Osteoblast (primary cell): ENCODE measurements at places on chromosomes 4 and X. TPM values are rescaled to one million over a fixed set of nuclear protein-coding genes. Genes with fewer than 3 reads are reported as not detected.
A peak's percentile ranks its signal among the peaks of the same experiment; 100 is the strongest.

GRCh38 chr4:140844061-140844460 lies 87.9 kb upstream of the TBC1D9 start:
- no peak overlapping the region for H3K4me3 ChIP-seq
- H3K27me3 ChIP-seq: peaks cover 21% of the 10 kb centered on the region
- no peak for DNase-seq

DNA sequence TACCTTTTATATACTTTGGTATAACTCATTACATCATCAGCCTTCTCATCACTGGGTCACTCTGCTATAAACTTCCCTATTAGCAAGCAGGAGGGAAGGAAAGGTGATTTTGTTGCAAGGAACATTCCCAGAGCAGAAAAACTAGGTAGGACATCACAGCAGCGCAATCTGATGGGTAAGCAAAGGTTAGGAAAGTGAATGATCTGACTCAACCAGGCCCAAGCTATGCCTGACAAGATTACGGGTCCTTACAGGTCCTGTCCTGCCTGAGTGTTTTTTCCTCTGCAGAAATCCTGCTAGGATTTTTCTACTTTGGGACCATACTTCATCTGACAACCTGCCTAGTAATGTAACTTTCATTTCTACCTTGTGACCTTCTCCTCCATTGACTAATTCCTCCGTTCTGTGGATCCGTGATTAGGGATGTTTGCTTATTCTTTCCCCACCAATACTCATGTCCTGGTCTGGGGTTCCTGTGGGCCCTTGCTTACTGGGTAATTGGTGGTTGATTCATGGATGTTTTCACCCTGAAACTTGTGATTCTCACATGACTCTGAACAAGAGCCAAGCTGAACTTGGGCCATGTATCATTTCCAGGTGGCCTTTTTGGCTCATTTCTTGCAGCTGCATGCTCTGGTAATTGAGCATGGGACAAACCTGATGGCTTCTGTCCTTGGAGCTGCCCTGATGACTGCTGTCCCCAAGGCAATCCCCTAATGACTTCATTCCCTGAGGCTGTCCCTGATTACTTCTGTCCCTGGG lies 111.9 kb upstream of the KIT start:
- no peaks in the 10 kb centered on the region for H3K27me3 ChIP-seq
- no peak overlapping the region for H3K4me3 ChIP-seq
- no peak for DNase-seq
- no peak overlapping the region for H3K27ac ChIP-seq
- H3K4me1 ChIP-seq: peaks cover 16% of the 10 kb centered on the region

Gene USP9X
- total RNA-seq: 164 and 170 TPM in 2 replicates

Gene SLC7A11
- total RNA-seq: 46.3 and 55.7 TPM in 2 replicates

Gene RNF212
- 7.1 and 7.6 TPM in 2 replicates for total RNA-seq

Gene GLRA3
- not detected in 2 replicates for total RNA-seq

Gene GAGE2A
- total RNA-seq: not detected in 2 replicates

DNA sequence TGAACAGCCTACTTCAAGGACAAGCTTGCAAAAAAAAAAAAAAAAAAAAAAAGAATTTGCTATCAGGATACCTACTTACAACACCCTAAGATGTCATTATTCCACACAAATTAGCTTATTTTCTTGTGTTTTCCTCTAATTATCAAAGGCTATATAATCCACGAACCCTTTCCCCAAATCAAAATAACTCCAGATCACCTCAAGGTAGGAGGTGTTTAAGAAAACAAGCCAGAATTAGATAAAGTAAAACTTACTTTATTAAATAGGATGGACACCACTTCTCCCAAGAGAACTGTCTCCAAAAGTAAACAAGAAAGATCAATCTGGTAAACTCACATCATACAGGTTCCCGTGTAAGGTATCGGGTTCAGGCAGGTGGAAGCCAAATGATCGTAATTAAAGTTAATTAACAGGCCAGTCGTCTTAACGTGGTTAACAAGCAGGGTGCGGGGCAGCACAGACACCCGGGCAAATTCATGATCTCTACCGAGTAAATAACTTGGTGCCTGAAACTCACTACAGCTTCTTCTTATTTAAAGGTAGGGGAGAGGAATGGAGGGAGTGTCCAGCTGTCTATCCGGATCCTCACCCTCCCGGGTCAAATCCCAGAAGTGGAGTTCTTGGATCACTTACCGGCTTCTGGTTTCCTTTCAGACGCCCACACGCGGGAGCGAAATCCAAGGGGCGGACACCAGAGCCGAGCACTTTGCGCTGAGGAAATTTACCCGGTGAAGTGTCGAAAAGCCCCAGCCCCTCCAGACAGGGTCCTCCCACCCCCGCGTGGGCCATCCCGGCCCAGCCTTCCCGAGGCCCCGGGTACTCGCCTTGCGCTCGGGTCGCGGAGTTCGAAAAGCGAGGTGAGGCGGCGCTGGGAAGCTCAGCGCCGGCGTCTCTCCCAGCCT lies 708 bp downstream of the ARAP2 start:
- DNase-seq: peak; percentile 65
- no peaks in the 10 kb centered on the region for H3K4me1 ChIP-seq
- H3K27me3 ChIP-seq: no peaks in the 10 kb centered on the region
- no peaks in the 10 kb centered on the region for H3K36me3 ChIP-seq
- H3K4me3 ChIP-seq: no peak overlapping the region

GRCh38 chr4:184408021-184408683 lies 66.2 kb downstream of the IRF2 start:
- no peaks in the 10 kb centered on the region for H3K27me3 ChIP-seq
- DNase-seq: peak; percentile 91
- peaks cover 20% of the 10 kb centered on the region for H3K36me3 ChIP-seq
- H3K4me3 ChIP-seq: peak overlapping the region; percentile 8

- no peaks in the 10 kb centered on the region for H3K27me3 ChIP-seq
- H3K4me3 ChIP-seq: no peak overlapping the region
- peaks cover 25% of the 10 kb centered on the region for H3K4me1 ChIP-seq
These were observed 4.3 kb upstream of the TLR6 start for GRCh38 chr4:38860788-38861424.

GRCh38 chr4:12679217-12679616 lies 804.9 kb downstream of the RAB28 start:
- no peaks in the 10 kb centered on the region for H3K36me3 ChIP-seq
- no peaks in the 10 kb centered on the region for H3K27me3 ChIP-seq
- H3K27ac ChIP-seq: no peak overlapping the region
- no peak for DNase-seq

DNA sequence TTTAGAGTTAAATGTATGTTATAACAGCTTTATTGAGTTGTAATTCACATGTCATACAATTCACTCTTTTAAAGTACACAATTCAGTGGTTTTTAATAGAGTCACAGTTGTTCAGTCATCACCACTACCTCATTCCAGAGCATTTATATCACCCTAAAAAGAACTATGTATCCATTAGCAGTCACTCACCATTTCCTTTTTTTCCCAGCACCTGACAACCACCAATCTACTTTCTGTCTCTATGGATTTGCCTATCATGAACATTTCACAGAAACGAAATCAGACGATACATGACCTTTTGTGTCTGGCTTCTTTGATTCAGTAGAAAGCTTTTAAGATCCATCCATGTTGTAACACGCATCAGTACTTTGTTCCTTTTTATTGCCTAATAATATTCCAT lies 52.9 kb upstream of the FRAS1 start:
- no peak overlapping the region for H3K27ac ChIP-seq
- H3K4me1 ChIP-seq: no peaks in the 10 kb centered on the region
- H3K36me3 ChIP-seq: no peaks in the 10 kb centered on the region
- no peak overlapping the region for H3K4me3 ChIP-seq
- H3K27me3 ChIP-seq: no peaks in the 10 kb centered on the region

DNA sequence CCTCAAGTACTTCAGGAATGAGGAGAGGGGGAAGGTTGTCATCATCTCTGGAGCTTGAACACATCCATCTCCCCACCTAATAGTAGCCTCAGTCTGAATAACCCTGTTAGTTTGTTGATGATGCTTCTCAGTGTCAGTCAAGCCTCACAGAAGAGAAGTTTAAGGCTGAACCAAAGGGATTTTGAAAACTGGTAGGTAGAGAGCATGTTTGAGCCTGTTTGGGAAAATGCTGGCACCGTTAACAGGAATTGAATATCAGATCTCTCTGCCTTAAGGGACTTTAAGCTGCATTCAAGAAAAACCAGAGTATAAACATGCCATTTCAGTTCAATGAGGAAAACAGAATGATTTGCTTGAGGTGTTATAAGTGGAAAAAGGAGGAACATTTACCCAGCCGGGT lies 73.1 kb downstream of the MAPK10 start:
- no peaks in the 10 kb centered on the region for H3K27me3 ChIP-seq
- no peak for DNase-seq
- H3K36me3 ChIP-seq: no peaks in the 10 kb centered on the region

- peaks cover 26% of the 10 kb centered on the region for H3K4me1 ChIP-seq
- no peaks in the 10 kb centered on the region for H3K27me3 ChIP-seq
- no peak overlapping the region for H3K27ac ChIP-seq
- H3K36me3 ChIP-seq: no peaks in the 10 kb centered on the region
These were observed 20.9 kb downstream of the GPAT3 start for GRCh38 chr4:83556816-83557215.

- peak; percentile 88 for DNase-seq
- no peak overlapping the region for H3K4me3 ChIP-seq
- H3K36me3 ChIP-seq: peaks cover 11% of the 10 kb centered on the region
- H3K4me1 ChIP-seq: no peaks in the 10 kb centered on the region
These were observed 17.3 kb downstream of the TBC1D14 start for GRCh38 chr4:6926681-6927478.

GRCh38 chrX:39757971-39758370 lies 339.8 kb downstream of the BCOR start:
- peak overlapping the region; percentile 78 for H3K27ac ChIP-seq
- DNase-seq: peak; percentile 81
- H3K4me1 ChIP-seq: peaks cover 29% of the 10 kb centered on the region

DNA sequence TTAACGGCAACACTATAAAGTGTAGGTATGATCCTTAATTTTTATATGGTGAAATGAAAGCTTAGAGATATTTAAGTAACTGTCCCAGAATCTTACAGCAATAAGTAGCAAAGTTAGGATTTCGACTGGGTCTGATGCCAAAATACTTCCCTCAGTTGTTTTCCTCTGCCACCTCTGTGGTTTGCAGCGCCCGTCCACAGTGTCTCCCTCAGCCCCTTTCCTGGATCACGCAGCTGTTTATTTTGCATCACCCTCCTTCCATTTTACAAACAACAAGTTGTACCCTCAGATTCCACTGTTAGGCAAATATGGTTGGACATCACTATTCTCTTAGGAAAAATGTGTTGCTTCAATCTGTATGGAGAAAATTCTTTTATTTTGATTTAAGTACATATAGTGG lies 56.1 kb downstream of the RAPGEF2 start:
- H3K27ac ChIP-seq: no peak overlapping the region
- no peaks in the 10 kb centered on the region for H3K4me1 ChIP-seq

DNA sequence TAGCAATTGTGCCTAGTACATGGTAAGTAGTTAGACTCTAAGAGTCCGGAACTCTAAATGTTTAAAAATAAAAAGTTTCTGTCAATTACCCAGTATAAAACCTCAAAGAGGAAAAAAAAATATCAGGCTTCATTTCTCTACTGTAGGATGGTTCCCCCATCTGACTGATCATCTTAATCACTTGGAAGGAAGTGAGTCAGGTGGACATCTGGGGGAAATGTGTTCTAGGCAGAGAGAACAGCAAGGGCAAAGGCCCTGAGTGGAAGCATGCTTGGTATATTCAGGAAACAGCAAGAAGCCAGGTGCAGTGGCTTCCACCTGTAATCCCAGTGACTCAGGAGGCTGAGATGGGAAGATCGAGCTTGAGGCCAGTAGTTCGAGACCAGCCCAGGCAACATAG lies 2.9 kb upstream of the EIF1AX start:
- DNase-seq: peak; percentile 87
- peaks cover 11% of the 10 kb centered on the region for H3K4me1 ChIP-seq
- H3K36me3 ChIP-seq: no peaks in the 10 kb centered on the region

Gene XK
- under 0.01 TPM in 2 replicates for total RNA-seq

Gene TMSB15A
- total RNA-seq: 0.29 TPM in 1 of 2 replicates, not detected in the other

DNA sequence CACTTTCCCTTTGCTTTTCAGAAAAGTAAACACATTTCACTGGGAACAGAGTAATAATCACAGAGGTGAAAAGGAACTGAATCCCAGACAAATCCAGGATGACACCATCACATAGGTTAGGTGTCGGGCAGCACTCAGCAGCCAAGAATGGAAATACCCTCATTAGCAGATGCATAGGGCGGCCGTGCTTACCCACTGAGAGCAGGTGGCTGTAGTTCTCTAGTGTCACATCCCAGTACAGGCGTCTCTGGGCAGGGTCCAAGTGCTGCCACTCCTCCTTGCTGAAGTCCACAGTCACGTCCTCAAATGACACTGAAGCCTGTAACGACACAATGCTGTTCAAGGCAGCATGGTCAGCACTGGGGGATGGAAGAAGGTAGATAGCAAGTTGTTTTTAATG lies 26.9 kb downstream of the ZNF41 start:
- no peak overlapping the region for H3K27ac ChIP-seq
- DNase-seq: no peak
- H3K27me3 ChIP-seq: no peaks in the 10 kb centered on the region
- H3K4me3 ChIP-seq: no peak overlapping the region
- H3K4me1 ChIP-seq: no peaks in the 10 kb centered on the region
- peaks cover 4% of the 10 kb centered on the region for H3K36me3 ChIP-seq

DNA sequence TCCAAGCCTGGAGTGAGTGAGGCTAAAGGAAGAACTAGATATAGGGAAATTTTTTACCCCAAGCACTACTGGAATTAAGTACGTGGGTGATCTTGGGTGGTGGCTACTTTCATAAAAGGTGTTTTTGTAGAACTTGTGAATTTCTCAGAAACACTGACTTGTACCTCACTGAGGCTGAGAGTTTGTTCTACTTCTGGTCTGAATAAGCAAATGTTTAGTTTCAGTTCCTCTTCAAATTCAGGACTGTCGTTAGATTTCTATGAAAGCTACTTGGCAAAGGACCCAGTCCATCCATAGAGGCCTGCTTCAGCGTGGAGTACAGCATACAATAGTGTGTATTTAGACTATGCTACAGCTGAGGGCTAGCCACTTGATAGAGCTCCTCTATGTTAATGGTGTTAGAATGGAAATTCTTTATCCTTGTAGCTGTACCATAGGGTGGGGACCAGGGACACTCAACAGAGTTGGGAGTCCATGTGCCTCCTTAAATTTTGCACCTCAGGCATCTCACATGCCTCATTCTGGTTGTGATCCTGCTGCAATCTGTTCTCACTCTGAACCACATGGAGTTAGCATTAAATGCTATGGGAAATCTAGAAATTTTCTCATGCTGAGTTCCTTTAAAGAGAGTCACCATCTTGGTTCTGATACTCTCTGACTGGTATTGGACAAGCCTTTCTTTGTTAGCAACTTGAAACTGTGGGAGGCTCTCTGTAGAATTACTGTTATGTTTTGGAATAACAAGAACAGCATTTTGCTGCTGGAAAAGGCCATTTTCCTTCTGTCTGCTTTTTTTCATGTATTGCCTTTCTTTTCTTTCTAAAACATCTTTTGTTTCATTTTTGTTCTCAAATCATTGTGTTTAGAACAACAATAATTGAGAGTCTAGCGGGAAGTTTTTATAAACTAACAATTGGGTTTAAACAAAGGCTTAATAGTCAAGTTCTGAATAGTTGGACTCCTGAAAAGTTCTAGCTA lies 86.8 kb downstream of the PDGFRA start:
- no peaks in the 10 kb centered on the region for H3K36me3 ChIP-seq
- no peaks in the 10 kb centered on the region for H3K4me1 ChIP-seq
- H3K27ac ChIP-seq: no peak overlapping the region
- H3K4me3 ChIP-seq: no peak overlapping the region
- DNase-seq: no peak
